Foreskin melanocyte (primary cell): ENCODE measurements at places on chromosomes 4 and X.

- DNase-seq = no peak
These were observed 55.6 kb upstream of the ADRA2C start for GRCh38 chr4:3710451-3711182.

DNA sequence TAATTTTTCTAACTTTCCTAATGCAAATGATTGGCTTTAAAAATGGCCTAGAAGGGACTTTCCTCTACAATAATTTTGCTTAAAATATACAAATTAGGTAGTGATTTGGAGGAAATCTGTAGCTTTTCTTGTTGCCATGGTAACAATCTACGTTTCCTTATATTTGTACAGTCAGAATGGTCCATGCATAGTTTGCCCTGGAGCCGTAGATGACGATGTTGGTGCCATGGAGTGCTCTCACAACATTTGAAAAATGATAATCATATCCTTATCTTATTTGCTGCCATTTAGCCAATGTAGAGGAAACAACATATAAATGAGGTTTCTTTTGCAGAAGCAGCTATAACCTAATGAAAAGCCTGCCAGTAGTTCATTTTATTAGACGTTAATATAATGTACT lies 89.0 kb upstream of the NMU start:
- DNase-seq = no peak

GRCh38 chr4:156676116-156676851 lies 295.3 kb downstream of the PDGFC start:
- DNase-seq = no peak

DNA sequence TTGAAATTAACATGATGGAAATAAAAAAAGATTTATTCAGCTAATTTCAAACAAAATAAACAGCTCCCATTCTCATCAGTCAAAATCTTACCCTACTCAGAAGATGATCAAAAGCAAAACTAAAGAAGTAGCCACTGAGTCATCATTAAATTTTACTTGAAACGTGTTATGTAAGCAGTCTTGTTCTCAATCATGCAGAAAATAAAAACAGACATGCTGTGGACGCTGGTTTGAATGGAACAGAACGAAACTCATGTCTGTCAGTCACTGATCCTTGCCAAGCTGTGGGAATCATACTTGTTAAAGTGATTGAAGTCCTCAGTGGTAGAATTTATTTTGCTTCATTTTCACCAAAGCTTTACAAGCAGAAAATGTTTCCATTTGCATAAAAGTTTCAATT lies 77.2 kb upstream of the TLR3 start:
- DNase-seq = no peak

GRCh38 chr4:158446106-158446505 lies 75.6 kb upstream of the RXFP1 start:
- no peak for DNase-seq

DNA sequence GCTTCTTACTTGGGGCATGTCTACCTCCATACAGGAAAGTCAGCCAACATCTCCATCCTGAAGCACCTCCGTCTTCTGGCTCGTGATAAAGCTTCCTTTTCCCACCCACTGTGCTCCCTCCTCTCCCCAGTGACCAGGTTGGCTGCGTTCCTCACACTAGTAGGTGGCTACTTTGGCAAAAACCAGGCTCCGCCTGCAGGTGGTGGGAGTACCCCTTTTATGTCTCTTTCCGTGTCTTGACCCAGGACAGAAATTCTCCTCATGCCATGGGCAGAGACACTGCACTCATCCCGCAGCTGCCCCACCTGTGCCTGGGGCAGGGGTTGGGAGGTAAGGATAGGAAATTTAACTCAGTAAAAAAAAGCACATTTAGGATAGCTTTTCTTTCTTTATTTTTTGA lies 50.9 kb downstream of the ENPP6 start:
- no peak for DNase-seq

- no peak for DNase-seq
These were observed 39.8 kb downstream of the NHS start for GRCh38 chrX:17414839-17415238.

GRCh38 chrX:37959212-37960021 lies 46.9 kb upstream of the SYTL5 start:
- DNase-seq = no peak

- no peak for DNase-seq
These were observed 196.4 kb downstream of the STIM2 start for GRCh38 chr4:27057053-27057452.

DNA sequence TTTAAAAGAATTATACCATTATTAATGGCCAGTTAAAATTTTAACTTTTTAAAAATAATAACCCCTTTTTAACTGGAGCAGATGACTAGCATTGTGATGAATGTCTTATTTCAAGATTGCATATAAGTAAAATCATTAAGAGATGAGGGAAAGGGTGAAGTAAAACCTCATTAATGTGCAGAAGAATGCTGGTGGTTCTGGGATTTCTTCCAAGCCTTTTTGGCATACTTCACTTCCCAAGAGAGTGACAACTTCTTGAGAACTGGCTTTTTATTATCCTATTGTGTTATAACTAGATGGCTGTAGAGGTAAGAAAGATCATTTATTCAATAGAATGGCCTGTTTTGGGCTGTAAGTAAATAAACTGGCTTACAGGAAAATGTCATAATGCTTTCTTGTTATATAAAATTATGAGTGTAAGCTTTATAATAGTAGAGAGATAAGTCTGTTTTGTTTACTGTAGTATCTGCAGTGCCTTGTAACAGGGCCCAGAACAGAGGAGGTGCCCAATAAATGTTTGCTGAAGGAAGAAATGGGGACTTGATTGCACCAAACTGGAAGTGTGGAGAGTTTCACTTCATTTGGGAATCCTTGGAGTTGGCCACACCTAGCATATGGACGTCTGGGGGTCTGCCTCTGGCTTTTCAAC lies 242.9 kb upstream of the PITX2 start:
- DNase-seq = peak; percentile 4

- no peak for DNase-seq
These were observed 39.8 kb downstream of the BBS12 start for GRCh38 chr4:122772311-122772710.

DNA sequence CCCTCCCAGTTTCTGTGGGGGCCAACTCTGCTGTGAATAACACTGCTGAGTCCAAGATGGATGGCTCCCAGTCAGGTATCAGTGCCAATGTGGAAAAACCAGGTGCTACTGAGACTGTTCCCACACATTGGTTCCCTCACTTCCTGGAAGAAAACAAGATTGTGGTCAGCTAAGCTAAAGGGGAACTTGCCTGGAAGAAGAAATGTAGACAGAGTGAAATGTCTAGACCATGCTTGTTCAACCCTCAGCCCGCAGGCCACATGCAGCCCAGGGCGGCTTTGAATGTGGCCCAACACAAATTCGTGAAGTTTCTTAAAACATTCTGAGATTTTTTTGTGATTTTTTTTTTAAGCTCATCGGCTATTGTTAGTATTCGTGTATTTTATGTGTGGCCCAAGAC lies 28.6 kb upstream of the UTP14A start:
- DNase-seq = no peak

DNA sequence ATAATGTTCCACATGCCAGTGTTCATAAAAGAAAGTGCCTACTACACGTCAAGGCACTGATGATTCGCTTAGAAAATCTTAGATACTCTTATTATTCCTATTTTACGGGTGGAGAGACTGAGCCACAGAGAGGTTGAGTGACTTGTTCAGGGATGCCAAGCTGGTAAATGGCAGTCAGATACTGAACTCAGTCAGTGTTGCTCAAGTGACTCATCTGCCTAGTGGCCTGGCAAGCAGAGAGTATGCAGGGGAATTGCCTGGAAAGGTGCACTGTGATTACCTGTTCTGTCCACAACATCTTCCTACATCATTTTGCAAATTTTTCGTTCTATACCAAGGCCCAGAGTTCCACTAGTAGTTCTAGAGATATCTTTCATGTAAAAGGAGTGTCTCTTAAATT lies 68.4 kb downstream of the RAPGEF2 start:
- no peak for DNase-seq

DNA sequence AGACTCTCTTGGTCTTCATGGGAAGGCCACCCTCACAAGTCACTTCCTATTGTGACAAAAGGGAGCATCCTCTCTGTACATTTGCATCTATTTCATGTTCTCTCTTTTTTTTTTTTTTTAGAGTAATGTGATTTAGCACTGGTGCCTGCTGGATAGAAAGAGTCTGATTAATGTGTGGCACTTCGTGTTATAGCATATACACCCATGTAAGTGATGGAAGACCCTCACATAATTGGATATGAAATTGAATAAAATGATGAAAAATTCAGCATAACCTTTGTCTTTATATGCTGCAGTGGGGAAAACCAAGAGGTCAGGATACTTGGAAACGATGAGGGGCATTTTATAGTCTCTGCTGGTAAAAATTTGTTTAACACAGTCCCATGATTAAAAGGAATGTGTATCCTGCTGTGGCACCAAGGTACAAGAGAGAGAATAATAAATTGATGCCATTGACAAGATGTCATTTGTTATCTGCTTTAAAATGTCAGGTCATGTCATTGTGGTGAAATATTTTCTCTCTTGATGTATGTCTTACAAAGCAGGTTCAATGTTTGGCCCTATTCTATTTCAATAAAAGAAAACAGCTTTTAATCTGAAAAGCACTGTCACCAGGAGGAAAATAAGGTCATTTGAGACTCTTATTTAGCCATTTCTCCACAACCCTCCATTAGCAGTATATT lies 1115.4 kb downstream of the STPG2 start:
- no peak for DNase-seq

DNA sequence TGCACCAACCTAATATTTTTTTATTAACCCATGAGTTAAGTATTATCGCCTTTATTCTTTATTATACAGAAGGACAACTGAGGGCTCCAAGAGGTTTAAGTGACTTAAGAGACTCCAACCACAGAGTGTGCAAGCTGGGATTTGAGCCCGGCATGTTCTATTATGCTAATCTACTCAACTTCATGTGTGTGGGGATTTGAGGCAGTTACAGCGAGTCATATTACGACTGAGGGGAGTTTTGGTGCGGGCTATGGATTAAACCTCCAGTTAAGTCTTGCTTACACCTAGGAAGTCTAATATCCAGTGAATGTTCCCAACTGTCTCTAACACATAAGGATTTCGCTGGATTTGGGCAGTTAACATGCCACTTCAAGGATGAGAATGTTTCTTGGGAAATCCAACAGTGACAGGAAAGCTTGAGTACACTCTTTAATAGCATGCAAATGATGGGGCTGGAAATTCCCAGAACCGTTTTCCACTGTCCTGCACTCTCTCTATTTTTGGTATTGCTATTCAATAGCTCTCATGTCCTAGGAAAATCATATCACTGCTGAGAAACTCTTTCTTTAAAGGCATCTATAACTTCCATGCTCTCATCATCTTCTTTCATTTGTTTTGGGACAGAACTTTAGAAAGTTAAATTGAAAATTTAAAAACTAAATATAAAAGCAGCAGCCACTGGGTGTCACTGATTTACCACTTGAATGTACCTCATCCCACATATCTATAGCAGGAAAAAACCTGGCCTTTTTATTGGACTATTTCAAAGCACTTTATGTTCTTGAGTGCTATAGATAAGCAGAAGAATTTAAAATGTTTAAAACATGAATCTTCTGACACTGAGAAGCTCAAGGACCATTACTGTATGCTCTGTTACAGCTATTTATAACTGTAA lies 165.1 kb upstream of the TTC29 start:
- DNase-seq = no peak

GRCh38 chr4:51943221-51943620 lies 76.9 kb downstream of the LRRC66 start:
- no peak for DNase-seq

GRCh38 chr4:136909626-136910025 lies 622.7 kb downstream of the PCDH18 start:
- DNase-seq = no peak

DNA sequence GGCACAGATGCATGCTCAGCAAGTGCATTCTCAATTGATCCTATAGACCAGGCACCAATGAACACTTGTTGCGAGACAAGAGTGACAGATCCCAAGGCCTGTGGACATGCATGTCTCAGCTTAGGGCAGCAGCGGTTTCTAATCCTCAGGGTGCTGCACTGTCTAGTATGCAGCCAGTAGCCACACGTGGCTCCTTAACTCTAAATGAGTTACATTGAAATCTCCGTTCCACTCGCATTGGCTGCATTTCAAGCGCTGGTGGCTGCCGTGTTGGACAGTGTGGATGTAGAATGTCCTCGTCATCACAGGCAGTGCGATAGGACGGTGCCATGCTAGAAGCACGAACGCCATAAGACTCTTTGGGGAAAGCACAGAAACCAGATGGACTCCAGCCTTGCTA lies 24.0 kb upstream of the AFAP1 start:
- no peak for DNase-seq

DNA sequence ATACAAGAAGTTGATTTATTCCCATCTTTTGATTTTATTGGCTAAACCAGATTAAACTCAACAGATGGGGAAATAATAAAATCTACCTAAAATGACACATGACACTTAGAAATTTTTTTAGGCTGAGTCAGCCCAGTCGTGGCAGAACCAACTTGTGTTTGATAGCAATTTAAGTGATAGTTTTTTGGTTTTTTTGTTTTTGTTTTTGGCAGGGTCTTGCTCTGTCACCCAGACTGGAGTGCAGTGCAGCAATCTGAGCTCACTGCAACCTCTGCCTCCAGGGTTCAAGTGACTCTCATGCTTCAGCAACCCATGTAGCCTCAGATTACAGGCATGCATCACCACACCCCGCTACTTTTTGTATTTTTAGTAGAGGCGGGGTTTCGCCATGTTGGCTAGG lies 370.3 kb upstream of the NOCT start:
- DNase-seq = no peak

GRCh38 chr4:127410201-127410600 lies 222.6 kb upstream of the INTU start:
- no peak for DNase-seq

DNA sequence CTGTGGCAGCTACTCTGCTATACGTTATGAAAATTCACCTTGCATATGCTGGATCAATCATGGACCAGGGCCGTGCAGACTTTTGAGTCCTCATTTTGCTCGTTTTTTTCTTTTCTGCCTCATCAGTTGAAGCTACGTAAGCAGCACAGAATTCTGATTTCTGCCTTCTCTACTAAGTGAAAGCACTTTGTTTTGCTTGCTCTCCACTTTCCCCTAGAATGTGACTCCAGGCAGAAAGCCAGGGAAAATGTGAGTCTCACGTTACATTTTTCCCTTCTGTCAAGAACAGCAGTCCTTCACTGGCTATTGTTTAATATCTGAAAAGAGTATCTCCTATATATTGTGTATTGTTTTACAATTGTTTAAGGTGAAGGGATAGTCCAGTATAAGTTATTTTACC lies 1840.1 kb downstream of the PCDH7 start:
- no peak for DNase-seq

DNA sequence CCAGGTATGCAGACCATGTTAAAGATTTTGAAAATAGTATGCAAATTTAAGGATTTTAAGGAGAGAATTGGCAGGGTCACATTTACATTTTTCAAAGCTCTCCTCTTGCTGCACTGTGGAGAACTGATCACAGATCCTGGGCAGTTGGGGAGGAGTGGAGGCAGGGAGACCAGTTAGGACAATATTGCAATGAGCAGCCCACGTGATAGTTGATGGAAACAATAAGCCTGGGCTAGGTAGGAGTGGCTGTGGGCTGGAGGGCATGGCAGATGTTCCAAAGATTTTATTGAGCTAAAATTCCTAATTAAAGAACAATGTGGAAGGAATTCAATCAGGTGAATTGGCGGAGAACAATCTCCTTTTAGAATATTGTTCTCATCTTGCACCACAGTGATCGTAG lies 50.6 kb downstream of the ENPEP start:
- no peak for DNase-seq
